ENCODE measurements at places on chromosomes 2 and 18. TPM values are rescaled to one million over a fixed set of nuclear protein-coding genes. Genes with fewer than 3 reads are reported as not detected.

Gene GKN2
- not detected for total RNA-seq

Gene AGAP1
- total RNA-seq, result 20.9 TPM

Gene CRYGC
- not detected for total RNA-seq

DNA sequence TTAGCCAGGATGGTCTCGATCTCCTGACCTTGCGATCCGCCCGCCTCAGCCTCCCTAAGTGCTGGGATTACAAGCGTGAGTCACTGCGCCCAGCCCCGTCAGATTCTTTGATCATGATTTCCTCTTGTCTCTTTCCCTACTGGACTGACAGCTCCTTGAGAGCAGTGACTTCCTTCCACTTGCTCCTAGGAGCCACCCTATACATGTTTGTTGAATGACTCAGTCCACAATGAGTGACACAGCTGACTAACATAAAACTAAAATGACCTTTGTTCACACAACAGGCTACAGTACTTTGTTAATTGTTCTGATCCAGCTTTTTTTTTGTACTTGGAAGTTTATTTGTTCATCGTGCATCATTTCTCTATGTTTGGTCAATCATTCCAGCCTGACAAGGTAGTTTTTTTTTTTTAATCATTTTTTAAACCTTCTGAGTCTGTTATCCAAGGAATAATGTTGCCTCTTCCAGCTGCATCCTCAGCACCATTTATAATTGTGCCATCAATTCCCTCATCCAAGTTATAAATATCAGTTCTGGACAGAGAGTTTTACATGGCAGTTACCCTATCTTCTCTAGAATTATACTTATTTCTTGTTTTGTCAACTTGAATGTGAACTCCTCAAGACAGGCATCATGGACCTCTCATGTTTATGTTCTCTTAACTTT is 42.9 kb upstream of the TUBA3E start:
- peak; percentile 61 for DNase-seq

DNA sequence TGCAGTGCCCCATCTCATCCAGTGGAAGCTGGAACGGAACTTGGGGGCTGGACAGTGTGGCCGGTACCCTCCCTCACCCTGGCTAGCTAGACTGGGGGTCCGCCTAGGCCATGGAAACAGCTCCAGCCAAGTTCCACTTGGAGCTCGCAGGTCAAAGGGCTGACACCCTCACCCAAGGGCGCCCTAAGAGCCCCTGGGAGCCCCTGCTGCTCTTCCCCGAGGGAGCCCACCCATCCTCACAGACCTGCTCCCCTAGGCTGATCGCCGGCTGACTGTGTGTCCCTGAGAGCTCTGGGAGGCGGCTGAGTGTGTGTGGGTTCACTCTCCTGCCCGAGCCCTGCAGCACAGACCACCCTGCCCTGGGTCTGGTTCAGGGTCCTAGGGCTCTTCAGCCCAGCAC is 118.2 kb upstream of the OTOS start:
- DNase-seq, result no peak

GRCh38 chr2:240467149-240467642 is 31.7 kb downstream of the GPC1 start:
- DNase-seq, result no peak

- DNase-seq, result no peak
Measured at GRCh38 chr2:217418090-217418489, 558.2 kb upstream of the TNP1 start.

DNA sequence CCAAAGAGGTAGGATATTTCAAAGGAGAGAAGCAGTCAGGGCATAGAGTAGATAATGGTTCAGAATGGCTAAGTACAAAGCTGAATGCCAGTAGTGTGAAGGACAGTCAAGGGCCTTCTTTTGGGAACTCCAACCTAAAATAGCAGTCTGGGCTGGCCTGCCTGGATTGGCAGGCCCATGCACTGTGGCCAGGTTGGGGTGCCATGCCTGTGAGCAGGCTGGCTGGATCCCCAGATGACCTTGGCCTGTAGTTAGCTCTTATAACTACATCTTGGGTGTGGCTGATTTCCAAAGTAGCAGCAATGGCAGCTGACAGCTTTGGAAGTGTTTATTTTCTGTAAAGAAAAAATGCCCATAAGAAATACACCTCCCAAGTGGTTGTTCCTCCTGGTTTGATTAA is 51.5 kb upstream of the ITGB6 start:
- DNase-seq, result no peak

Measured in endothelial cell of umbilical vein (primary cell).